ENCODE measurements at places on chromosomes 1 and 21.

- DNase-seq, result peak; percentile 0
These were observed 37.2 kb downstream of the SLC37A1 start for GRCh38 chr21:42550817-42551216.

DNA sequence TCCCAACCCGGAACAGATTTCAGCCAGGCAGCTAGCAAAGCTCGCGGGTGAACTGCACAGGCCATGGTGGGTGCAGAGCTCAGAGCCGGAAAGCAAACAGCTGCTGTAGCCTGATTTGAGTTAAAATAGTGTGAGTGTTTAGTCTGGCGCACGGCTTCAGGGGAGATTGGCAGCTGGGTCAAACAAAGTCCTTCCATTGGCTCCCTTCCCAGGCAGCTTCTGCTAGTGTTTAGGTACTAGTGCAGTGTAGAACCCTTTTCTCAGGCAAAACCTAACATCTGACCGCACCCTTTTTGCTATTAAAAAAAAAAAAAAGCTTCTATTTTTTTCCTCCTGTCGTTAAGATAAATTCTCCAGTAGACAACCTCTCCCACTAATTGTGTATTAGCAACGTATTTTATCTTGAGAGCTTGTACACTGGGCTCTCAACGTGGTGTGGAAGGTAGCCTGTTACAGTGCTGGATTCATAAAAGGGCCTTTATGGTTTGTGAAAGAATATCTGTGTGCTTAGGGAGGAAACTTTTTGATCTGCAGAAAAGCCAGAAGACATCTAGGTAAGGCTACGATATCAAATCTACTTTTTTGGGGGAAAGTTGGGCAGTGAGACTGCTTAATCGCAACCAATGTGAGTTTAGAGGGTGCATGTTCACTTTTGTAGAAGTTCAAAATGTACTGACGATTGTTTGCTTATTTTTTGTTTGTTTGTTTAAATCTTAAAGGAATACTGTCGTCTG is 689.6 kb downstream of the USP25 start:
- DNase-seq, result no peak

DNA sequence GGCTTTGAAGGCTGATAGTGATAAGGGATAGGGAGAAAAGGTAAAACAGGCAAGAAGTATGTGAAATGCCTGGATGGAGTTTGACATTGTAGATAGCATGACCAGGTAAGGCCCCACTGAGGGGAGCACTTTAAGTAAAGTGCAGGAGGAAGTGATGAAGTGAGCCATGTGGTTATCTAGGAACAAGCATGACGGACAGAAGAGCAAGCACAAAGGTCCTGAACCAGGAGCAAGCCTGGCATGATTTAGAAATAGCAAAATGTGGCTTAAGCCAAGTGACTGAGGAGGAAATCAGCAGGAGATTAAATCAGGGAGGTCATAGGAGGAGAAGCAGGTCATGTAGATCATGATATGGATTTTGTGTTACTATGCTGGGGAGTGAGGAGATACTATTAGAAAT is 129.2 kb downstream of the GLUL start:
- no peak for DNase-seq

GRCh38 chr1:31405578-31406245 is 7.3 kb upstream of the SERINC2 start:
- DNase-seq, result no peak

DNA sequence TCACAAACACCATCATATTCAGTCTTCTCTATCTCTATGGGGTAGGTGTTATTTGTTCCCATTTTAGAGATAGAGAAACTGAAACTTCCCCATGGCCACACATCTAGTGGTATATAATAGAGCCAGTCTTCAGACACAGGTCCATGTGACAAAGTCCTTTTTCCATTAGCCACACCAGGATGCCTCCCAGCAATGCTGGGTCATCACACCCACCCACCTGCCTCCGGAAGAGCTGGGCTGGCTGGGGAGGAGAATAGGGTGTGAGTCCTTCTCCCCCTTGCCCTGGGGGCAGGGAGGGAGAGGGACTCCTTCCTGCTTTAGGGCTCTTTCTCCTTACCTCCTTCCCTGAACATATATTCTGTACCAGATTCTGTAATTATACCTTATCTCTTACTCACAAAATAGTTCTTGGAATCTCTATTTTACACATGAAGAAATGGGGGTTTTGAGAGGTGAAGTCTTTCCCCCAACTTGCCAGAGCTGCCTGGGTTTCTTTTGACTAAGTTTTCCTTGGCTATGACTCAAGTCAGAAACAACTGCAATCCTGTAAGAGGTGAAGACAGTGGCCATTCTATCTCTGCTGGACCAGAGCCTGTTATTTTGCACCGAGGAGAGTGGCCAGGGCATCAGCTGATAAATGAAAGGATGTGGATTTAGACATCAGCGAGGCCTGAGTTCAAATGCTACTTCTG is 30.0 kb downstream of the SOX13 start:
- no peak for DNase-seq
